MG63 (cell line): ENCODE measurements at places on chromosomes 4 and X. TPM values are rescaled to one million over a fixed set of nuclear protein-coding genes. Genes with fewer than 3 reads are reported as not detected.

ART3 gene
- not detected in 2 replicates for total RNA-seq

S100G gene
- total RNA-seq: not detected in 2 replicates

NWD2 gene
- total RNA-seq: not detected in 2 replicates

FRMPD4 gene
- total RNA-seq: 0.66 and 1.4 TPM in 2 replicates

FHDC1 gene
- 0.02 and 0.07 TPM in 2 replicates for total RNA-seq

GAGE12H gene
- not detected in 2 replicates for total RNA-seq

ADH1B gene
- total RNA-seq: not detected in 2 replicates

GRCh38 chr4:7964890-7965662, 25.4 kb upstream of the AFAP1 start:
- DNase-seq: no peak

- peak; percentile 6 for DNase-seq
These were observed 1.6 kb downstream of the SLIT2 start for GRCh38 chr4:20253283-20253734.

DNA sequence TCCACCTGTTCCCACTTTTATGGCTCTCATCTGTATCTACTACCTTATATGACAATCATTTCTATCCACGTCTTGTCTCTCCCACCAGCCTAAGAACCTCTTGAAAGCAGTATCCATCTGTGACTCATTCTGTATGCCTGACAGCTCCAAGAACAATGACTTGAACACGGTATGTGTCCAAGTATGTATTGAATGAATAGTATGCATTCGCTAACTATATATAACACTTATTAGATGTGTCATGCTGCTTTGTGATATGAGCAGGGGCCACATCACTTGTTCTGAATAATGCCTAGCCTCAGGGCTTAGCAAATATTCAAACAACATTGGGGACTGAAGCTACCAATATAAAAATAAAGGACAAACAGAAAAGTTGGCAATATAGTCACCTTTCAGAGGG, 4.9 kb downstream of the OPHN1 start:
- DNase-seq: no peak

GRCh38 chrX:47633689-47634590, 4.2 kb upstream of the CFP start:
- no peak for DNase-seq

GRCh38 chrX:130726661-130727060, 176.3 kb downstream of the ENOX2 start:
- DNase-seq: no peak

DNA sequence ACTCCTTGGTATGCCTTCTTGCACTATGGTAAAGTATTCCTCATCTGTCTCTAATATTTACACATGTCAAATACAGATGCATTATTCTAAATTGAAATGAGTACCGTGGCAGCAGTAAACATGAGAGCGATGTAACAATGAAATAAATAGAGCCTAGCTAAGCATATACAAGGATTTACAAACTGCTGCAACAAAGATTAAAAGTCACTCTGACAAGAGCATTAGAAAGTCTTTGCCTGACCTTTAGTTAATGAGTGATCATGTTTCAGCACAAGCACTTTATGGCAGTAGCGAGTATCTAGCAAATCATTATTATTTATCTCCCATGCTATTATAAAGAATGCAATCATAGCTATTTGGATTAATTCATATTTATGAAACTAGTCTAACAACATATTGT, 547.0 kb upstream of the NDST4 start:
- no peak for DNase-seq

- no peak for DNase-seq
These were observed 3.6 kb downstream of the ARAF start for GRCh38 chrX:47564438-47565085.

DNA sequence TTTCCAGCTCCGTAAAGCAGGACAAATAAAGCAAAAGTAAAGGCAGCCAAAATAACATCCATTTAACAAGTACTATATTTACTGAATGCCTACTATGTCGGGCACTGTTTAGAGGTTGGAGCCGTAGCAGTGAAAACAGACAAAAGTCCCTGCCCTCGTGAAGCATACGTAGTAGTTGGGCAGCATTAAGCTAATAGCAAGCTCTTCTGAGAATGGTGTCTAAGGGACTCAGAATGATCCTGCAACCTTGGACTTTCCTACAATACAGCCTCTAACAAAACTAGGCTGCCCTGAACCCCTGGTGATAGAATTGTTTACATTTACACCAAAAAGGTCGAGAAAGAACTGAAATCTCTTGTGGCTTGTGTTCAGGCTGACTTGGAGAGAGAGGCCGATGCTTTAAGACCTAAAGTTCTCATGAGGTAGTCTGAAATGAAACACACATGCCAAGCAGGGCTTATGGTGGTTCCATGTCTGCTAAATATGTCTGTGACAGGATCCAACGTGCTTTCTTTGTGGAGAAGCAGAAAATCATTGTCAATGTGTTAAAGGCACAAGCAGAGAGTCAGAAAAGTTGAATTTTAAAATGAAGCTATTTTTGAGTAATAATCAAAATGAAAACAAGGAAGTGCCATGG, 898 bp upstream of the PDGFC start:
- DNase-seq: no peak

DNA sequence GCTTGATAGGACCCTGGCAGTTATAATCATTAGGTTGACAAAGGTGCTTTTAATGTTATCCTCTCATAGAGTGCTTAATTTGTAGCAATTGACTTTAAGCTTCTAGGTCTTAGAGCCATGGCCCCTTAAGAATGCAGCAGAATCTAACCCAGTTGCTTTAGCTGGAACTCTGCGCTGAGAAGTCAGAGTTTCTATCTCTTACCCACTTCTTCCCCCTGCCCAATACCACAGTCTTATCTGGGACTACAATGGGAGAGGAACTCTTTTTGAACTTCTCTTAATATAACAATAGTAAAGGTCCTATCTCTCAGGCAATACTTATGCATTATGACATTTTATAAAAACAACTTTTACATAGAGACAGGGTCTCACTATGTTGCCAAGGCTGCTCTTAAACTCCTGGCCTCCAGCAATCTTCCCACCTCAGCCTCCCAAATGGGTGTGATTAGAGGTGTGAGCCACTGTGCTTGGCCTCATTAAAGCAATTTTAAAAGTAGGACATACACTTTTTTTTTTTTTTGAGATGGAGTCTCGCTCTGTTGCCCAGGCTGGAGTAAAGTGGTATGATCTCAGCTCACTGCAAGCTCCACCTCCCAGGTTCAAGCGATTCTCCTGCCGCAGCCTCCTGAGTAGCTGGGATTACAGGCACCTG, 1.8 kb downstream of the TLR10 start:
- no peak for DNase-seq

- peak; percentile 90 for DNase-seq
These were observed 59.7 kb downstream of the NEIL3 start for GRCh38 chr4:177369372-177369771.

DNA sequence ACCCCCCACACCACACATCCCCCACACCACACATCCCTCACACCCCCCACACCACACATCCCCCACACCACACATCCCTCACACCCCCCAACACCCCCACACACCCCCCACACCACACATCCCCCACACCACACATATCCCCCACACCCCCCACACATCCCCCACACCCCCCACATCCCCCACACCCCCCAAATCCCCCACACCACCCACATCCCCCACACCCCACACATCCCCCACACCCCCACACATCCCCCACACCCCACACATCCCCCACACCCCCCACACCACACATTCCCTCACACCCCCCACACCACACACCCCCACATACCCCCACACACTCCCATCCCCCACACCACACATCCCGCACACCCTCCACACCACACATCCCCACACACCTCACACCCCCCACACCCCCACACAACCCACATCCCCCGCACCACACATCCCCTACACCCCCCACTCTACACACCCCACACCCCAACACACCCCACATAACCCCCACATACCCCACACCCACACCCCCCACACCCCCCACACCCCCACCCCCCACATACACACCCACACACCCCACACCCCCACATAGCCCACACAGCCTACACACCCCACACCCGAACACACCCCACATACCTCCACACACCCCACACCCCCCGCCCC, 172.9 kb downstream of the DCLK2 start:
- DNase-seq: no peak

- no peak for DNase-seq
These were observed 1496.7 kb downstream of the TECRL start for GRCh38 chr4:62912531-62912930.

DNA sequence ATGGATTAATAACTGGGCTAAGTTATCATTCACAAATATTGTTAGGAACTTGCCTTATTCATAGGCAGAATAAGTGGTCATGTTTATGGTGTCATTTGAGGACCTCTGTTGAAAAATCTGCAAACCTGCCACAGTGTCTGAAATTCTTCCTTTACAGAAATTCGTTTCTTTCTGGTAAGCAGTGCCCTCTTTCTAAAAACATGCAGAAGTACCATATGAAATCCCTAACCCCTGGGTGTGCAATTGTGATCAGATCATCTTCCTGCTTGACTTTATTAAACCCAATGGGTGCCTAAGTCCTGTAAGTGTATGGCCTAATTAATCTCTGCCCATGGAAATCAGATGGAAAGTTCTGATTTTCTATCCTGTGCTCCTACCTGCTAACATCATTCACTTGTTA, 4.4 kb upstream of the HTATSF1 start:
- no peak for DNase-seq

GRCh38 chr4:143089291-143089690, 95.4 kb upstream of the USP38 start:
- DNase-seq: no peak

DNA sequence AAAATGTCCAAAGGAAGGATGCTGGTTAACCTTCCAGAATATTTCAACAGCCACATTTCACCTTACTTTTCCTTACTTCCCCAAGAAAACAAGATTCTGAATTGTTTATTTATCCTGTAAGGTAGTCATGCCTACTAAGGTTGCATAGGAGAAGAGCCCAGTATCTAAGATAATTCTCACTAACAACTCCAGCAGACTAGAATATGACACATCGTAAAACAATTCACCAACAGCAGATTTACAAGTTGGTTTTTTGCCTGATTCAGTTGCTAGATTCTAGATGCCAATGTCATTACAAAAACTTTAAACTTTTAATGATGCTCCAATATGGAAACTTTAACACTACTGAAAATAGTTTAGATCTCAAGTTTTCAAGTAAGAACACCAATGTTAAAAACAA, 176.4 kb downstream of the IL13RA2 start:
- no peak for DNase-seq

DNA sequence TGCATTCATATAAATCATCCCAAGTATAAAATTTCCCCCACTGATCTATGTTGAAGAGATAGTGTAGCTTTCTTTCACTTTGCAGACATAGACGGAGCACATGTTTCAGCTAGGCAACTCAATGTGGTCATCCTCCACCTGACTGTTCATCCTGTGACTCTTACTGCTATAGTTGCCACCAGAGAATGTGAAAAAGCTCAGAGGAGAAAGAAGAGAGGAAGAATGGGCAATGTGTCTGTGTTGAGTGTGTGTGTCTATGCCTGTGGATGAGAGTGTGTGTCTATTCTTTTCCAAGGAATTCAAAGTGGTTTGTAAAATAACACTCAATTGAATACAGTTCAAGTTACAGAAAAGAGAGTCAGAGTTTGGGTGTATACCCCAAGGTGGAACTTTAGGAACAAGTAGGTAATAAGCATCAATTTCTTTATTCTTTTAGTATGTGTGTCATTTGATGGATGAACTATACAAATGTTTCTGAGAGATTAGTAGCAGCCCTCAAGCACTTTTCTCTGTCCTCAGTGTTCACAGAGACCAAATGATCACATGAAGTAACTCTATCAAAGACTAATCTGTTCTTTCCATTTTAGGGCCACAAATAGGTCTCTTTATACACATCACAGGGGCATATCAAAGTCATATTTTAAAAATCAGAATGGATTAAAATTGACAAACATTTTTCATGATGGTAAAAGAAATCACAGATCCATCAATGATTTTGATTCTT, 2.3 kb downstream of the SNCA start:
- DNase-seq: no peak

DNA sequence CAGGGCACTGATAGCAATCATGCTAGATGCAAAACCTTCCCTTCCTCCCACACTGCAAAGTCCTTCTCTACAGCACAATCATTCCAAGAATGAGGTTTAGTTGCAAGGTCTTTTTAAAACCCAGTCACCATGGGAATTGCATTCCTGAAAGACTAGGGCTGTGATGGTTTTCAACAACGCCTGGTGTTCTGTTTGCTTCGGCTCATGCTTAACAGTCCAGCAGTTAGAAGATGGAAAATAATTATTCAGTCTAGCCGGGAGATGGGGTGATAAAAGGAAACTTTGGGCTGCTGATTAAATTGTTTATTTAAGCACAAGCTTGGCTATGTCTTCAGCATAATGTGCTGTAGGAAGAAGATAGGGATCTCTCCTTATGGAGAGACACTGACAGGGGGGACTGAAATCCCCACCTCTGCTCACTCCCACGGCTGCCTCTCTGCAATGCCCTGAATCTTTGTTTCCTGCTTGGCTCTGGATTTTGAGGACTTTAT, 211.4 kb downstream of the MID1IP1 start:
- DNase-seq: no peak

- no peak for DNase-seq
These were observed 5.6 kb downstream of the PCDH10 start for GRCh38 chr4:133154725-133155124.

DNA sequence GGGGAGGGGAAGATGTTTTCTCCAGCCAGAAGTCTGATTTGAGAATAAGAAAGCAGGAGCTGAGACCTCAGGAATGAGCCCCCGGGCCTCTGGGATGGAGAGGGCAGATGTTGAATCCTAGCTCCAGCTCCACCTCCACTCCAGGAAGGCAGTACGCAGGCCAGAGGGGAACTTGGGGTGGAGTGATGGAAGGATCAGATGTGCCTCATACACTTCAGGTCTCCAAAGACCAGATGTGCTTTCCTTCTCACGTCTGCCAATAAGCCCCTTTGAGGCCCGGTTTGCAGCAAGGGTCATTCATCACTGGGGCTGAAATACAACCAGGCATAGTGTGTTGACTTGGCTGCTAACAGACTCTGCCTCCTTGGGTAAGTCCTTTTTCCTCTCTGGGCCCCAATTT, 28.1 kb downstream of the STARD8 start:
- DNase-seq: no peak

DNA sequence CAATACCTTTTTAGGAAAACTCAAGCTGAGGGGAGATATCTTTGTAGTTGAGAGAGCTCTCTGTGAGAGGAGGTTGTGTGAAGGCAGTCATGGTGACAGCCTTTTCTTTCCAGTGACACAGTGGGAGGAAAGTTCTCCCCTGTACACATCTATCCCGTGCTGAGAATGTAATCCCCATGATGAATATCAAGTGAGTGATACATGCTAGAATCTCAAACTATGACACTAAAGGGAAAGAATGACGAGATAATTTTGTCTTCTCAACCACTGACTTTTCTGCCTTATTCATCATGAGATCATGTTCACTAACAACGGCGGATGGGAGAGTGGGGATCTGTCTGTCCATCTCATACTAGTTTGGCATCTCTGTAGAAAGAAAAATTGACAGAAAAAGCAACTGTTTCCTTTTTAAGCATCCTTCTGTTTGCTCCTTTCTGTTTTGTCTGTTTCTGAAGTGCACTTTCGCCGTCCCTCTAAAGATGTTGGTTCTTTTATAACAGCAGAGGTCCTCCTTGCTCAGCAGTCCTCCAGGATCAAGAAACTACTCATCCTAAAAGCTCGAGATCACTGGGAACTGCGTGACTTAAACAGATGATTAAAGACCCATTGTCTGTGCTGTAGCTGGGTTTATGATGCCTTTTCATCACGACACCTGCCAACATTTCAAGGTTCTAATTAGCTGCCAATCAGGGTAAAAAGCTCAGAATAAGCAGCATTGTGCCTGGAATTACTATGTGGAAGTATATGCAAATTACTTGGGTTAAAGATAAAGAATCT, 137.6 kb downstream of the DCK start:
- peak; percentile 27 for DNase-seq
